ENCODE measurements at places on chromosomes 11 and 22. TPM values are rescaled to one million over a fixed set of nuclear protein-coding genes. Genes with fewer than 3 reads are reported as not detected.

GRCh38 chr11:93832780-93833179 is 17.6 kb downstream of the VSTM5 start:
- no peak for DNase-seq

Gene OR56A1
- not detected for total RNA-seq

Gene EXT2
- 20.0 TPM for total RNA-seq

- DNase-seq: no peak
Measured at GRCh38 chr11:90326647-90327046, 103.8 kb upstream of the CHORDC1 start.

DNA sequence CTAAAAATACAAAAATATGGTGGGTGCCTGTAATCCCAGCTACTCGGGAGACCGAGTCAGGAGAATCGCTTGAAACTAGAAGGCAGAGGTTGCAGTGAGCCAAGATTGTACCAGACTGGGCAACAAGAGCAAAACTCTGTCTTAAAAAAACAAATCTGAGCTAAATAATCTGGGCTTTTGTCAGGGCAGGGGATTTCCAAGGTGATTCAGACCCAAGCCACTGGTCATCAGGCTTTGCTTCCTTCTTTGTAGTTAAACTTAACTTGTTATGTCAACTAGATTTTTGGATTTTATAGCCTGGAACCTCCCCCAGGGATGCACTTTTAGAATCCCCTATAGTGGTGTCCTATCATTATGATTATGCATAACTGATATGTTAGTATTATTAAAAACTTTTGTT is 27.0 kb upstream of the SLC22A8 start:
- DNase-seq: no peak

Gene C11orf42
- total RNA-seq: not detected

DNA sequence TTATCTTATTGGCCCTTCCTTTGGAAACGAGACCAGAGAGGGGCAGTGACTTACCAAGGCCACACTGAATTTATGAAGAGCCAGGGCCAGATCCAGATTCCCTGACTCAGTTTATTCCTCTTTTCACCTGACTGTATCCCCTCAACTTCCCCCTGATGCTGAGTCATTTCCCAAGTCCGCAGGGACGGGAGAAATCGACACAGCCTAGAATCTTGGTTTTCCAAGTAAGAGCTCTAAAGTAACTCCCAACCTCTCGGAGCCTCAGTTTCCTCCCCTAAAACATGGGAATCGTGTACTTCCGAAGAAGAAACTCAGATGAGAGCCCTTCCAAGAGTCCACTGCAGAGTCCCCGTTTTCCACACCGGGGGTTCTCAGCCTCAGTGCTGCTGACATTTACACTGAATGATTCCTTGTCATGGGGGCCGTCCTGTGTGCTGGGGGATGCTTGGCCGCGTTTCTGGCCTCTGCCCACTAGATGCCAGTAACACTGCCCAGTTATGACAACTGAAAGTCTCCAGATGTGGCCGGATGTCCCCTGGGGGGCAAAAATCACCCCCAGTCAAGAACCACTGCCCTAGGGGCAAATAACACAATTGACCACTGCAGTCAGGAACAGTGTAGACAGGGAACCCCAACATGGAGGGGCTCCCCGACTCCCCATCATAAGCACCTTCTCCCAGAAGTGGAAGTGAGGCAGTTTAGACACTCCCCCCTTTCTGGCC is 11.2 kb downstream of the MPST start:
- DNase-seq: no peak

Gene DDTL
- not detected for total RNA-seq

GRCh38 chr11:32231909-32232493 is 141.1 kb downstream of the RCN1 start:
- DNase-seq: peak; percentile 25

GRCh38 chr11:126407101-126407521 is 51.6 kb downstream of the ST3GAL4 start:
- no peak for DNase-seq

GRCh38 chr11:112588252-112588694 is 327.6 kb upstream of the PLET1 start:
- peak; percentile 68 for DNase-seq

GRCh38 chr11:102920118-102920684 is 35.3 kb downstream of the MMP13 start:
- peak; percentile 3 for DNase-seq

DNA sequence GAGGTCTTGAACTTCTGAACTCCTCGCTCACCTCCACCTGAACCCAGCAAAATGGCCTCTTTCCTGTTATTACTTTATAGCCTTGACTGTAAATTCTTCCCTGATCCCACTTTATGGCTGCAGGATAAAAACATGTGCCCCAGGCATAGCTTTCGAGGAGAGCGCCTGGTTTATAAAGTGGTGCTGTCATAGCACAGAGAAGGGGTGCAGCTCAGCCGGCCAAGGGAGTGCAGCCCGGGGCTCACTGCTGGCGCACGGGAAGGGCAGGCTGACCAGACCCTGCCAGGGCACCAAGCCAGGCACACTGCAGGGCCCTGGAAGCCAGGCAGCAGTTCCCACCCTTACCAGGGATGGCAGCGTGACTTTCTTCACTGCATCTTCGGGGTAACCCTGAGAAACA is 50.9 kb downstream of the ISX start:
- no peak for DNase-seq

Gene LRP4
- total RNA-seq: 0.45 TPM

DNA sequence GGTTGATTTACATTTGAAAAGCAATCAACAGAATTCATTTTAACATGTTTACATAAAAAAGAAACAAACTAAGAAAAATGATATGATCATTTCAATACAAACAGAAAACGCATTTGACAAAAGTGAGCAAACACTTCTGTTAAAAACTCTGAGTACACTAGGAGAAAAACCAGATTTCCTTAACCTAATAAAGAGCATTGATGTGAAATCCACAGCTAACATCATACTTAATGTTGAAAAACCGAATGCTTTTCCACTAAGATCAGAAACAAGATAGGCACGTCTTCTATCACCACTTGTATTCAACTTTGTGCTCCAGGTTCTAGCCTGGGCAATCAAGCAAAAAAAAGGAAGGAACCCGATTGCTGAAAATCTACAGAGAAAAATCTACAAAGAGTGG is 227.6 kb downstream of the SBF2 start:
- no peak for DNase-seq

DNA sequence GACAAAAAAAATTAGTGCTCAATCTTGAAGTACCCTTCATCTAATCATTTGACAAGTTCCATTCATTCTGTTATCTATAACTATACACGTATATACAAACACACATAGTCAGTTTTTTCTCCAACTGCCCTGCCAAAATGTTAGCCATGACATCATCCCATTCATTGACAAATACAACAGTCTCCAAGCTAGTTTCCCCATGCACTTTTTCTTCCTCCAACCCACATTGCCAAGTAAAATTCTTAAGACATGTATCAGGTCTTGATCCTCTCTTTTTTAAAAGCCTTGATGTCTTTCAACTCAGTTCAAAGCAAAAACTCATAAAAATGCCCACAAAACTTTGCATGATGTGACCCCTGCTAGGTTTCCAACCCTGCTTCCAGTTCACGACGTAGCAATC is 58.1 kb downstream of the DDI1 start:
- DNase-seq: no peak

Gene ACTN3
- not detected for total RNA-seq

DNA sequence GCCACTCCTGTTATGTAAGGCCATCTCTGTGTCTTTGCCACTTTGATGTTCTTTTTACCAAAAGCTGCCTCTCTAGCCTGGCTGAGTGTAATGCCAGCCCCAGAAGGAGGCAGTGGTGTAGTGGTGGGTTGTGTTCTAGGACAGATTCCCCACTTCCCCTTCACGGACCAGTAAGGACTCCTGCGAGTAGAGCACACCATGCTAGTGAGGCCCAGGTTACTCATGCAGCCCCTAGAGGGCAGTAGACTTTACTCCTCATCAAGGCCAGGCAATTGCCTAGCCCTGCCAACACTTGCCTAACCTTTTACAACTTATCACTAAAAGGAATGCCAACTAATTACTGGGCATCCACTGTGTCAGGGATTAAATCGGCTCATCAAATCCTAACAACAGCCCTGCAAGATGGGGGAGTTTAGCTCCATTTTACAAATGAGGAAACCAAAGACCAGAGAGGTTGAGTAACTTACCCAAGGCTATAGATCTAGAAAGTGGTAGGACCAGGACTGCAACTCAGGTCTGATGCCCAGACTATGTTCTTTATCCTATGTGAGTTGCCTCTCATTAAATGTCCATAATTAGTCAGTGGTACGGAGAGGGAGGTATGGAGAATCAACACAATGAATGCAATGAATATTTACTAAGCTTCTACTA is 75.3 kb downstream of the APIP start:
- DNase-seq: peak; percentile 27

DNA sequence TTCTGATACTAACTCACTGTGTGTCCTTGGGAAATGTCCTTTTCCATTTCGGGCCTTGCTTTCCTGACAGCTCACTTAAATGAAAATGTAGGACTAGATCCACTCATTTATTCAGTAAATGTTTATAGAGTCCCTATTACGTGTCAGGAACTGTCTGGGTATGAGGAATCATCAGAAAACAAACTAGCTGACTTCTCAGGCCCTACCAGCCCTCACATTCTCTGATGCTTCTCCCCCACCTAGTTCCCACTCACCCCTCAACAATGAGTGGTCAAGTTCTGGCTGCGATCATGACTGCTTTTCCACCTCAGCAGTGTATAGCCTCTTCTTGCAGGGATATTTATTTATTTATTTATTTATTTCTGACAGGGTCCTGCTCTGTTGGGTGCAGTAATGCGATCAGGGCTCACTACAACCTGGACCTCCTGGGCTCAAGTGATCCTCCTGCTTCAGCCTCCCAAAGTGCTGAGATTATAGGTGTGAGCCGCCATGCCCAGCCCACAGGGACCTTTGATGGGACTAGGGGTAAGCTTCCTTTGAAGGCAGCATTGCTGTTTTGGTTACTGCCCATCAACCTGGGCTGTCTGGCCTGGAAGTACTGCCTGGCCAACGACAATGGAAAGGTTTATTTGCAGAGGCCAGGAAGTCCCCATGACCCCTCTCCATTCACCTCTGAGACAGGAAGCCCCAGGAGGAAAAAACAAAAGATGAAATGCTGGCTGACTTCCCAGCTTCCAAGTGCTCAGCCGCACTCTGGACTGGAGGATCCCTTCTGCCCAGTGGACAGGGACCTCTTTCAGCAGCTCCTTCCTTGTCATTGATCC is 33.1 kb upstream of the POLD3 start:
- DNase-seq: no peak

- DNase-seq: peak; percentile 44
Measured at GRCh38 chr11:60899046-60899936, 7.1 kb downstream of the PRPF19 start.

Gene CCDC116
- total RNA-seq: 0.45 TPM

Gene MUC6
- total RNA-seq: not detected

- DNase-seq: no peak
Measured at GRCh38 chr22:48918585-48919186, 909.0 kb downstream of the BRD1 start.

Gene SULT4A1
- total RNA-seq: not detected

DNA sequence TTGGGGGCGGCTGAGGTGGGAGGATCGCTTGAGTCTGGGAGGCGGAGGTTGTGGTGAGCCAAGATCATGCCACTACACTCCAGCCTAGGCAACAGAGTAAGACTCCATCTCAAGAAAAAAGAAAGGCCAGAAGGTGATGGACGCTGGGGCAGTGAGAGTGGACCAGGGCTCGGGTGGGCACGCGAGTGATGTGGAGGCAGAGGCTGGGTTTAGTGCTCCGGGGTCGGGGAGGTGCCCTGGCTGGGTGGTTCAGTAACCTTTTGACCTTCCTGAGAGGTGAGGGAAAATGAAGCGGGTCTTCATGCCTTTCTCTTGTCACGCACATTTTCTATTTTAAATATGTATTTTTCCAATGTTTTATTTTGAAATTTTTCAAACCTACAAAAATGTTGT is 45.1 kb downstream of the ST14 start:
- DNase-seq: no peak

- no peak for DNase-seq
Measured at GRCh38 chr11:114400915-114401223, 403 bp downstream of the RBM7 start.

DNA sequence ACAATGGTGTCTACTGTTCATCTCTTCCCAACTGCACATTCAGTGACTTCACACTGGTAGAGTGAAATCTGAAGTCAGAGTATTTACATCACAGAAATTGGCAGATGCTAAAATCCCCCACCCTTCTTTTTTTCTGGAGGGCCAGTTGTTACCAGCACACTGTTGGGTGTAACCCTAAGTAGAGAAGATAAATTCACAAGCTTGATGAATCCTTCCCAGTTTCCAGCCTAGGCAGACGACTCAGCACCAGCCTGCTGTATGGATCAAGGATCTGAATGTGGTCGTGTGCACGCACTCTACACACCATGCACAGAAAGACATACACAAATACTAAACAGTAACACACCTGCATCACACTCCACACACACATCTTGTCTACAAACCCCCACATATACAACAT is 46.0 kb downstream of the ARRB1 start:
- no peak for DNase-seq

DNA sequence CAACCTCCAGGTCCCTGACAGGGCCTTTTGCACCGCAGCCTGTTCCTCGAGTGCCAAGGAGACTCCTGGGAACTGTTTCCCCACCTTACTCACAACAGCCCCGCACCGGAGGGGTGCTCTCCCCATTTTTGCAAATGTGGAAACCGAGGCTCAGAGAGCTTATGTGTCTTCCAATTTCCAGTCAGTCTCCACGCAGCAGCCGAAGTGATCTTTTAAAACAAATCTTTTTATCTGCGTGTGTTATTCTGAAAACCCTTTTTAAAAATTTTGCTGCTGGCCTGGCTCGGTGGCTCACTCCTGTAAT is 409 bp upstream of the TMEM134 start:
- DNase-seq: no peak

Gene MS4A6E
- not detected for total RNA-seq

DNA sequence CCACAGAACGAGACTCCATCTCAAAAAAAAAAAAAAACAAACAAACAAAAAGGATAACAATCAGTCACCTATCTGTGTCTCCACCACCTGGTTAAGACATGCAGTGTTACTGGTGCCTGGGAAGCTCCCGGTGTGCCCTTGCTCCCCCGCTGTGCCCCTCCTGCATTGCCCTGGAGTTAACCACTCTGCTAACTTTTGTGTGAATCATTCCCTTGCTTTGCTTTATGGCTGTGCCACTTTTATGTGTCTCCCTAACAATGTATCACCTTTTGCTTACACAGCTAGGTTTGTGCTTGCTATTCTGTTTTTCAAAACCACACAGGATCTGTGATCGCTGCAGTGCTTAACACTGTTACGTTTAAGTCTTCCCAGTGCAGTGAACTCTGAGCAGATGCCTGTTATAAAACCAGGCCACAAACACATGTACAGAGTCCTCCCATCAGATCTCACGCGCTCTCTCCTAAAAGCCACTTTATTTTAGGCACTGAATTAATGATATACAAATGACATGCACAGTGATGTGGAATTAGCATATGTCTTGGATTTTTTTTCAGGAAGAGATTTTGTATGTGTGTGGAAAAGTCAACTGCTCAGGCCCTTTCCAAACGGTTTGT is 69.9 kb downstream of the BUD13 start:
- no peak for DNase-seq

- peak; percentile 49 for DNase-seq
Measured at GRCh38 chr11:68340784-68341556, 28.6 kb downstream of the LRP5 start.

- DNase-seq: no peak
Measured at GRCh38 chr11:127986073-127986472, 601.3 kb downstream of the ETS1 start.
